OCI-LY7 (cell line): ENCODE measurements at places on chromosomes 2 and 18.

GRCh38 chr2:101976891-101977290 lies 14.9 kb upstream of the IL1R2 start:
- no peak for DNase-seq

DNA sequence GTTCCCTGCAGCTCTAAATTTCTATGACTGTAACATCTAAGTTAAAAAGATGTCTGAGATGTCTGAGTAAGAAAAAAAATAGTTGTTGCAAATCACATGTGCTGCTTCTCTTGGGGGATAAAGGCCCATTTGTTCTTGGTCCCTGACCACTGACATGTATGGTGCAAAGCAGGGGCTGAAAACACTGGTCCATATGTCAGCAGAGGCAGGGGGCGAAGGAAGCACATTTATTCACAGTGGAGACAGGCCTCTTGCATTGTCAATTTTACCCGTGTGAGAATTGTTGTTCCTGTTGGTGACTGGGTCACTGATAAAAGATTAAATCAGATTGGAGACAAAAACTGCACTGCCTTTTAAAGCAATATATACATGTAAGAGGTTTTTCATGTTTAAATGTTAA lies 38.8 kb downstream of the PRKCE start:
- no peak for DNase-seq

GRCh38 chr2:85376291-85377065 lies 21.9 kb downstream of the ELMOD3 start:
- DNase-seq: no peak

DNA sequence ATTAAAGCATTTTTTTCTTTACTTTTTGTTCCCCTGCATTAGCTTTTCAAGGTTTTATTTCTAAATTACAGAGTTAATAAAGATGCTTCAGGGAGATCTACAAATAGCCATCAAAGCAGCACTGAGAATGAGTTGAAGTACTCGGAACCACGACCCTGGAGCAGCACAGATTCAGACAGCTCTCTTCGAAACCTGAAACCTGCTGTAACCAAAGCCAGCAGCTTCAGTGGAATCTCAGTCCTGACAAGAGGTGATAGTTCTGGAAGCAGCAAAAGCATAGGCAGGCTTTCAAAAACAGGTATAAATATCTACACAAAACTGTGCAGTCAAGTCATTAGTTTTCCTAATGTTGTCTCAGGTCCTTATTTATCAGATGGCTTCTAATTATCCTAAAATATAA lies 102.8 kb upstream of the UBXN4 start:
- DNase-seq: no peak

GRCh38 chr2:213152065-213152794 lies 818 bp upstream of the IKZF2 start:
- peak; percentile 53 for DNase-seq

DNA sequence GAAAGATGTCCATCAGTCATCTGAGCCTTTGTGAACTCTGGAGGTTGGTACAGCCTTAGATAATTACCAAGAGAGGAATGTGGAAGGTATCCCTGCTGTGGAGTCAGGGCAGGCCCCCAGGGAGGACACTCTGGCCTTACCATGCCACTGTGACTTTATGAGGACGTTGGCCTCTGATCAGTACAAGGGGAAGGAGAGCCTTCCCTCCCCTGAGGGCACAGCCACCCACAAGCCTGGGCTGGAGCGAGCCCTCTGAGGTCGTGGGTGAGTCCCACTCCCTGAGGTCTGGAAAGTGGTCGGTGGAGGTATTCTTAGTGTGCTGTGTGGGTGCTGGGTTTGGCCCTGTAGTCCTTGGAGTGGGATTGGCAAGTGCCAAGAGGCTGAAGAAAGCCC lies 91.6 kb downstream of the STPG4 start:
- DNase-seq: no peak

DNA sequence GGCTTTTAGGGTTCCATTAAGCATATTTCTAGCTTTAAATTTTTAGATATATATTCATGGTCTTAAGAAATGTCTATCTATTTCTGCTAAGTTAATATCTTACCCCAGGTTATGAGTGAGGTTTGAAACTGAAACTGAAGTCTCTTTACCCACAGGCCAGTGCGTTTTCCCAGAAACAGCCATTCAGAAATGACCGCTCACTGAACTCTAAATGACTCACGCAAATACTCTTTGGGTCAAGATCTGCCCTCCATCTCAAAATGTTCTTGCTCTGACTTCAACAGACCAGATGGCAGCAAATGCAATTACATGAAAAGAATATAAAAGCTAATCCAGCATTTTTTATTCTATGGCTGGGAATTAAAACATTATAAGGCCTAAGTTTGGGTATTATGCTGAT lies 315.2 kb downstream of the TDRD15 start:
- no peak for DNase-seq

- DNase-seq: no peak
Observed at GRCh38 chr2:134818321-134818720, 20.1 kb upstream of the ACMSD start.

DNA sequence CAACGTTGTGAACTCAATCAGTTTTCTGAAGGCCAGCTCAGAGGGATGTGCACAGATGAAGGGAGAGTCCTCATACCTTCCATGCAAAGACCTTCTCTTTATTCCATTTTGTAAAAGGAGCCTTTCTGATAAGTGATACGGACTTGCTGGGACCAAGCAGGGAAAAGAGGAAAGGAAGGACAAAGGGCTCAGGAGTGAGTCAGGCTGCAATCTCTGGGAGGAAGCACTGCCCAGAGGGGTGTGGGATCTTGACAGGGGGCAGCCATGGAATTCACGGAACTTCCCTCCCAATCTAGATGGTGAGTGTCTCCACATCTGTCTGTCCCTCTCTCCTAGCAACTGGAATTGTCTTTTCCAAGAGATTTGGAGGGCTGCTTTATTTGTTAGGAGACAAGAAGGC lies 281.4 kb upstream of the CELF4 start:
- no peak for DNase-seq

- DNase-seq: no peak
Observed at GRCh38 chr2:157486596-157487270, 42.8 kb upstream of the CYTIP start.
